ENCODE measurements at places on chromosomes 12 and 14.

DNA sequence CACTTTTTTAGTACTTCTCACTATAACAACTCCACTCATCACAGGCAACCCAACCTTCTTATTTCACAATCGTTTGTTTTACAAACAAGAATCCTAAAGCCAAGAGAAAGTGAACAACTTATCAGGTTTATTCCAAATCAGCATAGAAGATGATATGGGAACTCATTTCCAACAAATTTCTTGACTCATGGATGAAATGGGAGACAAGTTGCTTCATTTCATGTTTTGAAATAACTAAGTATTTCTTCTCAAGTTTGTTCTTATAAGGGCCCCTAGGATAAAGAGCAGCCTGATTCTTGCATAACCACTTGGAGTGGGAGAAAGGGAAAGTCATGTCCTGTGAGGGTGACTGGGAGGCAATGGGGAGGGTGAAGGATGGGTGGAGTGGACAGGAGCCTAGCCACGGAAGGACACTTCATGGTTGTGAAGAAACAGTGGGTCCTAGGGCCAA lies 168.3 kb downstream of the DUSP6 start:
- DNase-seq: no peak

- no peak for DNase-seq
These were observed 158.6 kb downstream of the DICER1 start for GRCh38 chr14:94998685-94999084.

GRCh38 chr12:501722-502447 lies 42.1 kb downstream of the B4GALNT3 start:
- DNase-seq: no peak

GRCh38 chr12:91109148-91109564 lies 2.1 kb downstream of the LUM start:
- no peak for DNase-seq

GRCh38 chr14:83940253-83940652 lies 1589.7 kb upstream of the FLRT2 start:
- DNase-seq: no peak

GRCh38 chr12:26014085-26014484 lies 55.6 kb downstream of the RASSF8 start:
- DNase-seq: no peak

GRCh38 chr14:54503486-54503885 lies 6.2 kb upstream of the CGRRF1 start:
- DNase-seq: no peak

DNA sequence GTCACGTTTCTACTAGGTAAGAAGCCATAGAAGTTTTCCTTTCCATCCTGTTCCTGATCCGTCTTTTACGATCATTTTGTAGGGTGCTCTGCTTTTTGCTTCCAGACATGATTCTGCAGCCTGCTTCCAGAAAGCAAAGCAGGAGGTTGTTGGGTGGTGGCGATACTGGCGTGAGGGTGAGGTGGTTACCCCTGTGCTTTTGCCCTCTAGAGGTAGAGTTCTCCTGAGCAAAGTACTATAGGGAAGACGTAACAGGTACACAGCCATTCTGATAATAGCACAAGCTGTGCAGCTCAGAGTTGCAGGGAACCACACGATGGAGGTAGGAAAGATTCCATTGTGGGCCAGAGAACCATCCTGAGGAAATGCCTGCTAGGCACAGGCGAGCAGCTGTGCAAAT lies 186.0 kb downstream of the PAH start:
- no peak for DNase-seq

DNA sequence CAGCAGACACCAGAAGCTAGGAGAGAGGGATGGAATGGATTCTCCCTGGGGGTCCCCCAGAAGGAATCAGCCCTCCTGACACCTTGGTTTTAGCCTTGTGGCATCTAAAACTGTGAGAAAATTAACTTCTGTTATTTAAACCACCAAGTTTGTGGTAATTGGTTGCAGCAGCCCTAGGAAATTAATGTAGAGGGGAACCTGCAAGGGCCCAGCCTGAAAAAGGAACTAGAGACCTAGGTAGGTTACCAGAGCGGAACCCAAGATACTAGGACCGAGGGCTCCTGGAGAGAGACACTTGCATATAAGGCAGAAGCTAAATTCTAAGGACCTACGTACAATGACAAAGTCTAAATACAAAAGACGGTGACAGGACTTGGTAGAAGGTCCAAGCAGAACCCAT lies 8.1 kb upstream of the DENND5B start:
- DNase-seq: no peak

DNA sequence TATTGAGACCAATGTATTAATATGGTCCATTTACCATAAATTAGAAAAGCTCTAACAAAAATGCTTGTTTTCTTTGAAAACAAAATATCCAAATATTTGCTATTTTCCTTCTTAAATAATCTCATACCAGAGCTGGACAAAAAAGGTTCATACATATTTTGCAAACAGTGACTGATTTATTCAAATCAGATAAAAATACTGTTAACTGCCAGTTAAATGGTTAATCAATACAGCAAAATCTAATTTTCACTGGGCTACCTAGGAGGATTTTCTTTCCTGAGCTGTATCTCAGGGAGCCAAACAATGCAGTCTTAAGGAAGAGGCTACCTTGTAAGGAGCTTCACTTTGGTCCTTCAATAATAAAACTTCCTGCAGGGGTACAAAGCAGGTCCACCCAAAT lies 2.0 kb downstream of the FERMT2 start:
- no peak for DNase-seq

Measured in stimulated activated naive CD4-positive, alpha-beta T cell (primary cell).